BJ (cell line): ENCODE measurements at places on chromosomes 12 and 14.
A peak's percentile ranks its signal among the peaks of the same experiment; 100 is the strongest.

GRCh38 chr12:103833891-103834290, 7.1 kb downstream of the NT5DC3 start:
- no peak for DNase-seq

- no peak for DNase-seq
Observed at GRCh38 chr12:40336573-40337199, 111.9 kb downstream of the LRRK2 start.

DNA sequence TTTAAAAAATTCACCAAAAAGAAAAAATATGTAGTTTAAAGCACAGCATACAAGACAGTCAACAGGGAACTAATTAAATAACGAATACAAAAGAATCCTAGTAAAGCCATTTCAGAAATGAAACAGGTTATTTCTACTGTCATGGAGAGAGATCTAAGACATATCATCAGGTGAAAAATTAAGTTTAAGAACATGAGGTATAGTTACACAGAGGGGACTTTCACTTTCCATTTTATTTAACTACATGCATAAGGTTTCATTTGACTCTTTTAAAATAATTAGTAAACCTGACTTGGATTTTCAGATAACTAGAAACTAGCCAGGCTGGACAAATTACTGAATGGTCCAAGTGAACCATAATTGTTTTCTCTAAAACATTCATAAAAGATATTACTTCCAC, 11.3 kb downstream of the SEC23A start:
- DNase-seq = no peak

GRCh38 chr12:69007855-69008351, 74.9 kb upstream of the CPM start:
- no peak for DNase-seq

DNA sequence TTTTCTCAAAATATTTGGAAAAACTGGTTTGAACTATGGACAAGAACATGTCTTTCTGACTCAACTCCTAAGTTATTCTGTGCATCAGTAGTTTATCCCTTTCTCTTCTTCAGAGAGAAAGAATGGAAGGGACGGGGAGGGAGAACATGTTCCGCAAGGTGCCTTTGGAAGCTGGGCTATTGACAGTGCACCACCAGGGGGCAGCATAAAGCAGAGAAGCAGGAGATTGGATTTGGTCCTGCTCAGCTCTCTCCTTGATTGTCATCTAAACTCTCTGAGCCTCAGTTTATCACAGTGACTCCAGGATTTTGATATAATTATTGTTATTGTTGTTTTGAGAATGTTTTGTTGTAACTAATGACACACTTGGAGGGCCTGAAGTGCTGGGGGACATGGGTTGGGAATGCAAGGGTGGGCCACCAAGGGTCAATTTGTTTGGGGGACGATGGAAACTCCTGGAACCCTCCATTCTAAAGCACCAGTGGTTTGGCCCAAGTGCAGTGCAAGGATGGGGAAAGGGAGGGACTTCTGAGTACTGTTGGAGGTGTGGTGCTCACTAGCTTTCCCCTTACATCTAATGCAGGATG, 45.3 kb upstream of the ANO6 start:
- no peak for DNase-seq

- DNase-seq = no peak
Observed at GRCh38 chr14:103861413-103862392, 14.3 kb upstream of the PPP1R13B start.

GRCh38 chr14:30621354-30621939, 672 bp upstream of the SCFD1 start:
- no peak for DNase-seq

DNA sequence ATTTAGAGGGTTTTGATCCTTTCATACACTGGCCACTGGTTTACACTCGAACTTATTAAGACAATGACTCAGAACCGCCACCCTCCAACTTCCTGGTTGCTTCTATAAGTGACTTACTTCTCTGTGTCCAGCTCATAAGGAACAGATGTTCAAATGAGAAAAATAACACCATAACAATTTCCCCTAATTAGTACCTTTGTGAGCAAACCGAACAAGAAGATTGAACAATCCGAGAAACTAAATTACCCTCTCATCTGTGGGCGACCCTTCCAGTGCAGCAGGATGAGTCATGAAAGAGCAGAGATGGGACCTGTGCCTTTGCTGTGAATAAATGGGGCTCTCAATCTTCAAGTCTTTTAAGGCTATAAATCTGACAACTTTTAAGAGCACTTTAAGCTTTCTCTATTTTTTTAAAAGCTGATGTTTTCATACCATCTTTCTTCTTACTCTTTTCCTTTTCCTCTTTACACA, 146.8 kb upstream of the RASSF8 start:
- peak; percentile 24 for DNase-seq

DNA sequence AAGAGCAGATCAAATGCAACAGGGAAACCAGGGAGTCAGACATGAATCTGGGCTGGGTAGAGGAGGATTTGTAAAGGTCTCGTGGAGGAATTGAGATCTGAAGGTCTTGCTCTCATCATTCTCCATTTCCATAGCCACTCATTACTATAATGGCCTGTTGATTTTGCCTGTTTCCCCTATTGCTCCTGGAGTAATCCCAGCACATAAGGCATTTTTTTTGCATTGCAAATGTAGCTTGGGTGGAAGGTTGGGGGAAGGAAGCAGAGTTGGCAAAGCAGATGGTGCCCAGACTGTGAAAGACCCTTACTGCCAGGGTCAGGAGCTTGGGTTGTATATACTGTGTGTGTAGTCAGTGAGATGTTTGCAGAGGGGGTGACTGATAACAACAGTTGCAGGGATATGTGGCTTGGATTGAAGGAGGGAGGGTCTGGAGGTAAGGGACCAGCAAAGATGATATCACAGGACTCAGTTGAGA, 116.0 kb downstream of the TTC6 start:
- no peak for DNase-seq

DNA sequence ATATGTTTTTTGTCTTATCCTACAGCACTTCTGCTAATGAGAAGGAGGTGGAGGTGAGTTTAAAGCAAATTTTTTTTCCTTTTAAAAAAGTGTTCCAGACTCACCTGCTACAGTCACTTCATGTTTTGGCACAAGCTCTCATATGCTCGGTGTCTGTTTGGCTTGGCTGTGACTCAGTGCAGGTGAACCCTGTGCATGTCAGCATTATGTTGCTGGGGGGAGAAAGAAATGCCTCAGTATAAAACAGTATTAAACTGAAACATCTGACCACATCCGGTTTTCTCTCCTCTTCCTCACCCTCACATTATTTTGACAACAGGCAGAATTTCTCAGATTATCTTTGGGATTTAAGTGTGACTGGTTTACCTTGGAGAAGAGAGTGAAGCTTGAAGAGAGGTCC, 105.2 kb downstream of the DNAI7 start:
- no peak for DNase-seq

DNA sequence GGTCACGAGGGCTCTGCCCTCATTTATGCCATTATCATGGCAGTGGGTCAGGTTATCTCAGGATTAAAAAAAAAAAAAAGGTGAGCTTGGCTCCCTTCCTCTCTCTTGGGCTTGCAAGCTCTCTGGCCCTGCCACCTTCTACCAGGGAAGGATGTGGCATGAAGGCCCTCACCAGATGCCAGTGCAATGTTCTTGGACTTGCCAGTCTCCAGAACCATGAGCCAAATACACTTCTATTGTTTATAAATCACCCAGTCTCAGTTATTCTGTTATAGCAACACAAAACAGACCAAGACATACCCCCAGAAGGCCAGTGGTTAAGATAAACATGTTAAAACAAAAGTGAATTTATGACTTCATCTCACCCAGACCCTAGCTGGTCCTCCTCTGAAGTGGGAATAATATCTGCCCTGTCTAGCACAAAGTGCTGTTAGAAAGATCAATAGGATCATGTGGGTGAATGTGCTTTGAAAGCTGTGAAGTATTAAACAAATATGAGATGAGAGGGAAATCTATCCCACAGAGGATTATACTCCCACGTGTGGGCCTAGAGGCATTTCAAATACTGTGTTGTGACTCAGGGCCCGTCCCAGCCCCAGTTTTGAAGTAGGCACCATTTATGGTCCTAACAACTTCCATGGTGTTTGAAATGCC, 88.6 kb downstream of the NINJ2 start:
- DNase-seq = no peak

DNA sequence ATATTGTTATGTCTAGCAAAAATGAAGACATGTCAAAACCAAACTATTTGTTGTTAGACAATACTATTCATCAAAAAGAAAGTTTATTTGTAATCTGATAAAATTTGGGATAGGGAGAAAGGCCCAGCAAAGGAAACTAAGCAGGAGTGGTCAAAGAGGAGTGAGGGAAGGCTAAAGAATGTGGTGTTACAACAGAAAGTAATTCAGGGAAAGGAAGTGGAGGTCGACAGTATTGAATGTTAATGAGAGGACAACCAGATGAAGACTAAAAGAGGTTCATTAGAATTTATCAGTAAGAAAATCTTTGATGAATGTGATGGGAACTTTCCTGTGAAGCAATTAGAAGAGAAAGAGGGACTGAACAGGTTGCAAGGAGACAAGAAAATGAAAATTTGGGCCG, 33.9 kb downstream of the PLCZ1 start:
- no peak for DNase-seq
